Stimulated activated CD8-positive, alpha-beta memory T cell treated with anti-CD3 and anti-CD28 coated beads, Interleukin-15, amount 100 ng/mL, for 24 hours (primary cell): ENCODE measurements at places on chromosomes 16 and 17.

DNA sequence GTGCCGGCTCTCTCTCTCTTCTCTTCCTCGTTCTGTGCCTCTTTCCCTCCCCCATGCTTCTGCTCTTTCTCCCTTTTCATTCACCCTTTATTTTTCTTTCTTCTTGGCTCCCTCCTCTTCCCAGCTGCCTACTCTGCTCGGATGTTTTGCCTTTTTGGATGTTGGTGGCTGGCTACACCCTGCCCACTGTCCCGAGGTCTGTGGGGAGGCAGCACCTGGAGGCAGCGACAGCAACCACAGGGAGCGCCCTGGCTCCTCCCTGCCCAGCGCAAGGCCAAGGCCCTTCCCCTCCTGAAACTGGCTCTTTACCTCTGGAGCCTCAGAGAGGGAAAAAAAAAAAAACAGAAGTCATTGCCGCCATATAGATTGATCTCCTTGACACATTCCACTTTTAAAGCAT lies 20.0 kb downstream of the CLUAP1 start:
- no peak for DNase-seq

- no peak for DNase-seq
Observed at GRCh38 chr16:66661210-66661560, 35.4 kb downstream of the CMTM4 start.

DNA sequence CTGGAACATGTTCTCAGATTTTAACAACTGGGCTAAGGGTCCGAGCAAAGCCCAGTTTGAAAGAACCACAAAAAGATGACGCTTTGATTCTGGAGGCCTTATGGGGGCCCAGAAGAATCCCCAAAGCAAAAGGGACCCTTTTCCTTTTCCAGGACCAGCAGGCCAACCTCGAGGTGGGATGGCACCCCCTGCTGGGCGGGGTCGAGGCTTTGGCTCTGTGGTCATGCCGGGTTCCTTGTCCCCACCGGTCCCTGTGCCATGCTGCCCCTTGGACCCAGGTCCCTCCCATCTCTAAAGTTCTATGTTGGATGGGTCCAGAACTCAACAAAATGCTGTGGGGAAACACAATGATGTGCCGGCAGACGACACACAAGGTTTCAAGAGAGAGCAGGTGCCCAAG lies 30.9 kb downstream of the TMEM204 start:
- DNase-seq: no peak

DNA sequence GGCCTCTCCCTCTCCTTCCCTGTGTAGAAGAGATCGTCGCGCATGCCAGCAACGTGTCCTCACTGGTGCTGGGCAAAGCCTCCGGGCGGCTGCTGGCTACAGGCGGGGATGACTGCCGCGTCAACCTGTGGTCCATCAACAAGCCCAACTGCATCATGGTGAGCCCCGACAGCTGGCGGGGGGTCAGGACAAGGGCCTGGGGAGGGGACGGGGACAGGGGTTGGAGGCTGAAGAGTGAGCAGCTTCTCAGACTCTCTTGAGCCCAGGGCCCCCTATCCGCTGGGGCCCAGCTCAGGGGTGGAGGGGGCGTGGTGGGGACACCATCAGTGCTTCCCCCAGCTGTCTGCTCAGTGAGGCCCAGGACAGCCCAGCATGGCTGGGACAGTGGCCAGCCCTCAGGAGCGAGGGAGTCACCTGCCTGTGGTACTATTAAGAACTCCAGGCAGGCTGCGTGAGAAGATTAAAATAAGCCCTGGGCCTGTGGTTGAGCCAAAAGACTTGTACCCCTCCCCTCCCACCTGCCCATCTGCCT lies 6.2 kb downstream of the KATNB1 start:
- DNase-seq: no peak

DNA sequence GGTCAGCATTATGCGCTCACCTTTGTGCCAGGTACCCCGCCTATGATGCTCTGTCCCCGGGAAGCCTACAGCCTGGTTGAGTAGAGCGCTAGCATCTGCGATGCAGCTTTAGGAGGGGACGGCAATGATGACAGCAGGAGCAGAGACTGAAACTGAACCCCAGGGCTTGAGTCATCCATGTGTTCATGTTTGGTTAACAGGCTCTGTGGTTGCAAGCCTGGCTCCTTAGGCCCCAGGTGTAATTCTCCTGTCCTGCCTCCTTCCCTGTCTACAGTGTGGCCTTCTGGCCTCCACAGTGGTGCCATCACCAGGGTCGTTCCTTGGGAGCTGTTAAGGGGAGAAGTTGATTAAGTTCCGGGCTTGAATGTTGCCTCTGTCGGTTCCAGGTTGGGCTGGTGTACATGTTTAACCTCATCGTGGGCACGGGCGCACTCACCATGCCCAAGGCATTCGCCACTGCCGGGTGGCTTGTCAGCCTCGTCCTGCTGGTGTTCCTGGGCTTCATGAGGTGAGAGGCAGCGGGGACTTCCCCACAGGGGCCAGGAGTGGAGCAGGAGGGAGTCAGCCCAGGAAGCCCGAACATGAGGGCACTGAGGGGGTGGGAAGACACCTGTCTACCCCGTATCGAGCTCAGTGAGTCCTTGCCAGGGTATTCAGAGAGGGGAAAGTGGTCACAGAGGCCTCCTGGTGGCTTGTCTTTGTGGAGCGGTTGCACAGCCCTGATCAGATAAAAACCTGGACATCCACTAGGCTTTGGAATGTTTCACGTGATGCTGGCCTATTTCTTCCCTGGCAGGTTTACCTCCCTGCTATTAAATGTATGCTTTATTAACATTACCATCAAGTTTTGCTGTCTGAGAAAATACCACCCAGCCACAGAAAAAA lies 9.2 kb upstream of the NAT9 start:
- DNase-seq: no peak
